ENCODE measurements at places on chromosomes 2 and 18.

- no peak for DNase-seq
Observed at GRCh38 chr2:200081236-200081635, 125.9 kb downstream of the MAIP1 start.

DNA sequence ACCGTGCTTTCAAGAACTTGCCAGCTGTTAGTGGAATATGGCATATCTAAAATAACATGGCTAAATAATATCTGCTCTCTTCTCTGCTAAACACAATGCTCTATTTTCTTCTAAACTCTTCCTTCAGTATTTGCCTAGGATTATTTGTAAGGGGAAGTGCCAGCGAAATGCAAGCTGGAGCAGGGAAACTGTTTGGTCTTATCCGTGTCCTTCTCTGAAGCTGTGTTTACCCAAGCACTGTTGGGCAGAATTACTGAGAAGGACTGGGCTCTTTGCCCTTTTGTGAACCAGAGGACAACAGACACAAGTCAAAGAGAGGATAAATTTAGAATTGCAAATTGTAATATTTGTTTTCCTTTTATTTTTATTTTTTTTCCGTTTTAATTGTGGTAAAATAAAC is 23.6 kb downstream of the CPO start:
- no peak for DNase-seq

DNA sequence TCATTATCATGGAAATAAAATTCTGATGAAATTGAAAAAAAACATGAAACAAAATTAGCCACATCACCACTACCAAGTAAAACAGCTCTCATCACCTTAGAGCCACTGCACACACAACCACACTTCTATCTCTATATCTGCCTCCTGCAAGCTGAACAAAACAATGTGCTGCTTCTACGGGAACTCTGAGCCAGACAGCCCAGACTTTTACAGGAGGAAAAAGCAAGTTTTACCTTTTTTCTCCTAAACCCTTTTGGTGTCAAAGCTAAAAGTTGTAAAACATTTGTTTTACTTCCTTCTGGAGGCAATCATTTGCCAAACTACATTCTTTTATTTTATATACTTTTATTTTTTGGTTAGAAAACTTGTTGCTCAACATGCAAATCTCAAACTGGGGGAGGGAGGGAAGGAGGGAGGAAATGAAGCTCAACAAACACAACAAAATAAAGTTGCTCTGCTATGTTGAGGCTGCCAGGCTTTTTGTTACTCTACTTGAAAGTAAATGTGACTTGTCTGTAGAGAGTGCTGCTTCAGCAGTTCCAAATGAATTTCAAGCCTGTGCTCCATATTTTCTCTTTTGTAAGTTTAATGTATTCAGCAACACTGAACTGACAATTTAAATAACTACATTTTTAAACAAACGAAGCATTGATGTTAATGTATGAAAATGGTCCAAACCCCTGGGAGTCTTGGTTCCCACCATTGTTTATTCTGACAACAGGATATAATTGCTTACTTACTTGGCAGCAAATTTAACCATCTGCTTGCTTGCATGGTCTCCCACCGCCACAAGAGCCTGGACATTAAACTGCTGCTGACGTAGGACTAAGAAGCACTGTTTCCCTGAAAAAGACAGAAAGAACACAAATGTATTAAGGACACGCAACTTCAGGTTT is 24.5 kb downstream of the DARS1 start:
- no peak for DNase-seq

- no peak for DNase-seq
Observed at GRCh38 chr2:106664669-106665068, 177.5 kb downstream of the CD8B2 start.

DNA sequence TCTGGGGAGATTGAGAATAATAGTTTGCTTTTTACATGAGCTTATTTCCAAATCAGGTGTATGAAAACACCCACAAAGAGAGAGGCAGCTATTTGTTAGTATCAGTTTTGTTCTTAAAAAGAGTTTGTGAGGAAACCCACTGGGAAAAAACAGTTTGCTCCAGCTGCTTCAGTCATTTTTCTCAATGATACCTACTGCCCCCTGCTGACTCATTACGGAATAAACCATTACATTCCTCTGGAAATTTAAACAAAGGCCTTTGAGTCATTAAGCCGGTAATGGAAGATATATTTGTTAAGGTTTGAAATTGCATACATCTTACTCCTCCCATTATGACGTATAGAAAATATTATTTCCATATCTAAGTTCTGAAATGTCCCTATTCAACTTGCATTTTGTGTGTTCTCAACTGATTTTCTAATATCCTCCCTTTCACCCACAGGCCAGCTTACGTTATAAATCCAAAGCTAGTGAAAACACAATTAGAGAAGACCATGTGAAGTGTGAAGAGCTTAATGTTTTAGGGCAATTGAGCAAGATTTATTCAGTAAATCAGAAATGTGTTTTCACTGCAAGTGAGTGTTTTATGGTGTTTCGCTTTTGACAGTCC is 761.6 kb downstream of the DSC3 start:
- DNase-seq = peak; percentile 7

DNA sequence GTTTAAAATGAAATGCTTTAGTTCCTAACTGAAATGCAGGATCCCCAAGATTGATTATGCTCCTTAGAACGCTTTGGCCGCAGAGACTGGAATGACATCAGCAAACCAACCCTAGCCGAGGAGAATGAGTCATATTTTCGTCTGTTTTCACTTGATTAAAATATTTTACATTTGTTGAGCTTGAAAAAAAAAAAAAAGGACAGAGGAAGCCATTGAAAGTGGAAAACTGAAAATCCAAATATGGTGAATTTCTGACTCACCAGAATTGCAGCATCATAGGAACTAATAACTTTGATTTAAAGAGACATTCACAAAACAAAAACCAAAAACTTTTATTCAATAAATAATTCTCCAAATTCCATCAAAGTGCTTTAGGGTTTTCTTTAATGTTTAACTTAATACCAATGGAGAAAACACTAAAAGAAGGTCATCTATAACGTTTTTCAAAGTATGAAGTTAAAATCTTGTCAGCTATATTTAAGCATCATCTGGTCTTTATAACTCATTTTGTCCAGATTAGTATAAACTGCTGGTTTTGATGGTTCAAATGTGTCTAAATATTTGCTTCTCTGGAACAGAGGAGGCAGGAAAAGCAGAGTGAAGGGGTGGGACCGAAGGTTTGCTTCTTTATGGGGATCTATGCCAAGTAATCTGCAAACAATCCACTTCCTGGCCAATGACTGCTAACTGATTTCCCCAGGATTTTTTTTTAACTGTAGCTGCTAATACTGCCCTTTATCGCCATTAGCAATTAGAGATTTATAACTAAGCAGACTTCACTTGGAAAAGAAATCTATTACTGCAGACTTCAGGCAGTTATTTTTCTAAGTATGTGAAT is 30.9 kb upstream of the COL5A2 start:
- no peak for DNase-seq

DNA sequence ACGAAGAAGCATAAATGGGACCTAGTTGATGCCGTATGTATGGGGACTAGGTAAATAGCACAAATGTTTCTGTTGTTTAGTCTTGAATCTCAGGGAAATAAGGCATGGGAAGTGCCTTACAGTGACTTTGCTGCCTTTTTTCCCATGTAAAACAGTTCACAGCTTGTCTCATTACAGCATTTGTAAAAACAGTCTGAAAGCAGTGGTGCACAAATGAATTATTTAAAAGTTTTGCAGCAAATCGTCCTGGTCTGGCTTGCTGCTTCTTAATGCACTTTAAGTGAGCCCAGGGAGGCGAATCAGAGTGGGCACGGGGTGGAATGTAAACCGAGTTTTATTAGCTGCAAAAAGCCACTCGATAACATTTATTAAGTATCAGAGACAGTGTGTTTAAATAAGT is 302.0 kb upstream of the ETAA1 start:
- DNase-seq = no peak

DNA sequence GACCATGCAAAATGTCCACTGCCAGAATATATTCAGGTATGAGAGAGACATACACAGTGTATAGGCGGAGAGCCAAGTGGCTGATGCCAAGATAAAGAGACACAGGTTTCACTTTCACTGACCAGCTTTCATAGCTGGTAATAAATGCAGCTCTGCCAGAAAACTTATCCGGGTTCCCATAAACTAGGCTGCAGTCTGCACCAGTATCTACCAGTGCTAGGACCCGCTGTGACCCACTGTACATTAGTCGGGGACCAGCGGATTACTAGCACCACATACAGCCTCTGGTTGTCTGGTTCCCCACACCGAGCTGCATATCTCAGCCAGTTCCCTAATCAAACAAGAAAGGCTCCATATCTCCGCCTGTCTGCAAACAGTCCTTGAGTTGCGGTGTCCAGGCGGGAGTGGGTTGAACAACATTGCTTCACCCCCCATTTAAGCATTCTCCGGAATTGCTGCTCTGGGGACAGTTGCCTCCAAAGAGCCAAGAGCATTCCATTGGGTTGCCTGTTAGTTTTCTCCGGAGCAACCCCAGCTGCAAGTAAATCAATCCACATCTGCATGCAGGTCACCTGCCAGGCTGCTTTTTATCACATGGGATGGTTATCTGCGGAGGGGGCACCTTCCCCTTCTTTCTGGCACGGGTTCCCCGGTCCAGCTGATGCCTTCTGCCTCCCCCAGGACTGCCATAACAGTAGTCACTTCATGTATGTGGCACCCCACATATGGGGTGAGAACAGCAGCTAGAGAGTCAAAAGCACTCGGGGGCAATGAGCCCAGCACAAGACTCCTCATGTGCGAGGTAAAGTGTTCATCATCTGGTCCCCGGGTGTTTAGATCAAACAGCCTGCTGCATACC is 18.0 kb upstream of the KLHL23 start:
- DNase-seq = no peak

GRCh38 chr18:54254265-54254758 is 15.0 kb upstream of the POLI start:
- no peak for DNase-seq

GRCh38 chr2:7625392-7626138 is 708.4 kb downstream of the RNF144A start:
- no peak for DNase-seq

- DNase-seq = peak; percentile 47
Observed at GRCh38 chr2:12624905-12625598, 91.7 kb upstream of the TRIB2 start.

GRCh38 chr2:3131636-3132326 is 245.8 kb downstream of the EIPR1 start:
- DNase-seq = no peak

- no peak for DNase-seq
Observed at GRCh38 chr18:22912149-22912548, 21.0 kb upstream of the RBBP8 start.

DNA sequence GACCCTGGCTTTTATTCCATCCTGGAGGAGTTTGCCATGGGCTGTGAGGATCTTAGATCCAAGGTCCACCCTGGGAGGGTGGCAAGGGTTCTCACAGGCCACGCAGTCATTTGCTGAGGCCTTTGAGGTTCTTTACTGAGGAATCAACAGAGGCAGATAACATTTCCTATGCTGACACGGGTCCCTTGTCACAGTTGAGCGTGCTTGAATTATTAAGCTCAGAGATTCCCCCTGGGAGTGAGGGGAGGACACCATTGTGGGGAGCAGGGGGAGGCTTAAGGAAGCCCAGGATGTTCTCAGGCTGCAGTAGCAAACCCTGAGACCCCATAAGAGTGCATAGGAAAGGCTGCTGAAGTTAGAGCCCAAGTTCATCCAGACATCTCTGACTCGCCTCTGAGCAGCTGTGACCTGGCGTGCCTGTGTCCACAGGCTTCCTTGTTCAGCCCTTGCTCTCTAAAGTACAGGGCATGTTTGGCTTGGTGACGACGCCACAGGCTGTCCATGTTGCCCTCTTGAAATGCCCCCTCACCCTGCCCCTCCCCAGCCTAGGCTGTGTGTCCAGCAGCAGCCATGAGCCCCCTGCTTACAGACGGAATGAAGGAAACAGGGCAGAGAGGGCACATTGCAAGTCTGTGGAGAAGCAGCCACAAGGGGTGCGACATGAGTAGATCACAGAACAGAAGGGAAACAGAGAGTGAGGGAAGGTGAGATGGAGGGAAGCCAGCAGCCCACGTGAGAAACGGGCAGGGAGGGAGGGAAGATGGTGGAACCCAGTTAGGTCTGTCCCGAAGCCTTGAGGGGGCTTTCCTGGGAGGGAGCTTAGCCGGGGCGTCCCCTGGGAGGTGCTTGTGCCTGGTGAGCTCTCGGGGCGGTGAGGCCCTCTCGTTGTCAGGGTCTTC is 34.0 kb downstream of the NAPG start:
- no peak for DNase-seq

GRCh38 chr2:166376873-166377272 is 1.1 kb upstream of the SCN9A start:
- no peak for DNase-seq

- no peak for DNase-seq
Observed at GRCh38 chr2:108979461-108979860, 9.6 kb downstream of the EDAR start.

DNA sequence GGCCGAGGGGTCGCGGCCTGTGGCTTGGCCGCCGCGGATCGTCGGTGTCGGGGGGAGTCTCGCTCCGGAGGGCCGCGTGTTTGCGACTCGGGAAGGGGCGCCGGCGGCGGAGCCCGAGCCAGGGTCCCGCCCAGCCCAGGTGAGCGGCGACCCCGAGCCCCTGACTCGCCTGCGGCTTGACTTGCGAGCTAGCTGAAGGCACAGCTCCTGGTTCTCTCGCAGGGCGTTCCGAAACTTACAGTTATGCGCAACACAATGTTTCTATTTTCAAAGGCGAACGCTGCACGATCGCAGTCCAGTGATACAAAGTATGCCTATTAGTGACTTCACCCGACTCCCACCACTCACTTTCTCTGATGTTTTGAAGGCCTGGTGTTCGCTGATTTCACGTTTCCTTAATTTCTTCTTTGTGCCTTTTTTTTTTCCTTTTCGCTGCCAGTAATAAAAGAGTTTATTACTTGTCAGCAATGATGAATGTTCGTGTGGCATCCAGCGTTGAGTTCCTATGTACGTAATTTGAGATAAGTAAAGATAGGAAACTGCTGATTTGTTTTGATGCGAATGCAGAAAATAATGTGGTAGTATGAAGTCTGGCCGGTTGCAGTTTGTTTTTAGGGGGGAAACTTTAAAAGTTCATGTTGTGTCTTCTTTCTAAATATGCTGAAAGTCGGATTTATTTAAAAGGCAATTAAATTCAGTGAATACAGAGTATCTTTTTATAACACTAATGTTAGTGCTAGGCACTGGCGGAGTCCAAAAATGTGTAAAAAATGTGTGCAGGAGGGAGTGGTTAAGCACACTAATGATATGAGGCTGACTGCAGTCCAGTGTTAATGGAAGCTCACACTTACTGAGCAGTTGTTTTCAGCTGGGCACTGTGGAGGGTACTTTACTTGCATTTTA is 706 bp downstream of the UBXN2A start:
- no peak for DNase-seq

GRCh38 chr2:23915327-23915726 is 11.6 kb downstream of the ATAD2B start:
- DNase-seq = no peak

- DNase-seq = no peak
Observed at GRCh38 chr2:206438196-206438724, 5.1 kb upstream of the ADAM23 start.

GRCh38 chr2:73072129-73072395 is 550 bp upstream of the SFXN5 start:
- DNase-seq = no peak

- DNase-seq = no peak
Observed at GRCh38 chr18:25815659-25816058, 274.8 kb downstream of the SS18 start.

Measured in NCI-H187 (cell line).